NCI-H748 treated with DMSO at 0.1 percent for 48 hours (cell line): ENCODE measurements at places on chromosomes 2 and 18.

DNA sequence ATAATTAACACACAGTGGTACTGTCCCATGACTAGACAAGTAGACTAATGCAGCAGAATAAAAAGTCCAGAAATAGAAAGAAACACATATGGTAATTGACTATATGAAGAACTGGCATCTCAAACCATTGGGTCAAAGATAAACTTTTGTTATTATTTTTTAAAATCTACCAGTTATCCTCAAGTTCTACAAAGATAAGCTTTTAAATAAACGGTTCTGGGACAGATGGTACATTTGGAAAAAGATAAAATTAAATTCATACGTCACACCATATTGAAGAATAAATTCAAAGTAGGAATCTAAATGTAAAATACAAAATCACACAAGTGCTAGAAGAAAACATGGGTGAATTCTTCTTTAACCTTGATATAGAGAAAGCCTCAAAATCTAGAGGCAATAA, 37.6 kb upstream of the PLEKHM3 start:
- DNase-seq: no peak

- DNase-seq: no peak
Measured at GRCh38 chr2:174738841-174739240, 25.4 kb downstream of the CHRNA1 start.

GRCh38 chr18:5543773-5544389, at the start of gene EPB41L3:
TSS of gene EPB41L3 (minus strand) at chr18:5543997. CDS start at chr18:5489183, 54,814 bp downstream.
- DNase-seq: no peak

GRCh38 chr2:62144689-62145477, 51.0 kb upstream of the B3GNT2 start:
- DNase-seq: no peak
